ENCODE measurements at places on chromosomes 12 and 14.

DNA sequence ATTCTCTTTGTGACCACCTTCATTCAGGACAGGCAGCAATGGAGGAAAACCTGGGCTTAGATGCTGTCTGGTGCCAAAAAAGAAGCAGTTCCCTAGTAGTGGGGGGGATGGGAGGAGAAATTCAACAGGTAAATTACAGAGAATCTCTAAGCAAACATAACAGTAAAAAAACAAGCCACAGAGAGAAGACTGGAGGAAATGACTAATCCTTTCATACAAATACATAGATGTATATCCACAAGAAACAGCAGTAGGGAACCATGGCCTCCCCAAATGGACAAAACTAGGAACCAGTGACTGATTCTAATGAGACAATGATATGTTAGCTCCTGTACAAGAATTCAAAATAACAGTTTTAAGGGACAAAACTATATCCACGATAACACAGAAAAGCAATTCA, 513.0 kb downstream of the NAV3 start:
- DNase-seq, result no peak

- DNase-seq, result no peak
These were observed 11.1 kb upstream of the EGLN3 start for GRCh38 chr14:33962016-33962415.

- no peak for DNase-seq
These were observed 73.6 kb upstream of the DNM1L start for GRCh38 chr12:32605326-32606095.

DNA sequence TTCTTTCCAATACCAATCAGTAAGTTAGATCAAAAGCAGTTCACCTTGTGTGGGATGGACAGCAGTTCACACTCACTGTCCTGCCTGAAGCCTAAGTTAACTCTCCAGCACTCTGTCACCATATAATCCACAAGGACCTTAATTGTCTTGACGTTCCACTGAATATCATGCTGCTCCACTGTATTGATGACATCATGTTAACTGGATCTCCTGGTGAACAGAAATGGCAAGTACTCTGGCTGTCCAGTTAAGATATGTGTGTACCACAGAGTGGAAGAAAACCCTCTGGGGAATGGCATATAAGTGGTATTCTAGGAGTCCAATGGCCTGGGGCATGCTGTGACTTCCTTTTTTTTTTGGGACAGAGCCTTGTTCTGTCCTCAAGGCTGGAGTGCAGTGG, 16.2 kb downstream of the CDKL1 start:
- no peak for DNase-seq

DNA sequence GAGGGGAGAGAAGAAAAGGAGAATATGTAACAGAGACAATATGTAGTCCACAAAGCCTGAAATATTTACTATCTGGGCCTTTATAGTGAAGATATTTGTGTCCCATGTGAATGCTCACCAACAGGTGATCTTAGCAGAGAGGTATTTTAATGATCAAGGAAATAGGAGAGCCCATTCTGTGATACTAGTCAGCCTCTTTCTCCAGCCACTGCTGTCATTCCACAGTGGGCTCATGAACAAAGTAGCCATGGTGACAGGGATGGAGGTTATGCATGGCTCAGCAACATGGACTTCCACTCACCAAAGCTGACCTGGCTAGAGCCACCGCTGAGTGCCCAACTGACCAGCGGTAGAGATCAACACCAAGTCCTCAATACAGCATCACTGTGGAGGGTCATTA, 58.2 kb downstream of the OSBPL8 start:
- no peak for DNase-seq

- DNase-seq, result no peak
These were observed 48.8 kb upstream of the MTERF2 start for GRCh38 chr12:107035733-107036132.

GRCh38 chr14:72000907-72001306, 68.7 kb downstream of the RGS6 start:
- no peak for DNase-seq

DNA sequence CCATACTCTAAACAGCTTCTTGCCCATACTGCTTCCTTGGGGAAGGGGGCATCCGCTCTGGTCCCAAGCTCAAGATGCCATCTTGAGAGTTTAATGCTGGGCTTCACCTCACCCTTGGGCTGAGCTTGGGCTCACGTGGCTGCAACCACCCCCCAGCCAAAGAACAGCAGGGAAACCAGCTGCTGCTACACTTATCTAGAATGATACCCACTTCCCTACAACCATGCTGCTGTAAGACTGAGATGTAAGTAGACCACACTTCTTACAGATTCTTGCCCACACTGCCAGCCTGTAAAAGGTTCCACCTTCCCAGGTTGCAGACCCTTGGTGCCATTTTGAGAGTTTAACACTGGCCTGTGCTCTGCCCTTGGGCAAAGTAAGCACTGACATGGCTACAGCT, 9.7 kb downstream of the CTSG start:
- DNase-seq, result no peak

DNA sequence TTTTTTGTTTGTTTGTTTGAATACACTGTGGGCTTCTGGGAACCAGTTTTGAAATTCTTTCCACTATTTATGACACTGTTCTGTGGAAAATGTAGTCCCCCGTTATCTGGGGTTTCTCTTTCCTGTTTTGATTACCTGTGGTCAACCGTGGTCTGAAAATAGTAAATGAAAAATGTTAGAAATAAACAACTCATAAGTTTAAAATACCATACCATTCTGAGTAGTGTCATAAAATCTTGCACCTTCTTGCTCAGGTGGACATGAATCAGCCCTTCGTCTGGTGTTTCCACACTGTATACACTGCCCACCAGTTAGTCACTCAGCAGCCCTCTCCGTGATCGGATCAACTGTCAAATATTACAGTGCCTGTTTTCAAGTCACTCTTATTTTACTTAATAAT, 5.1 kb upstream of the PAPOLA start:
- DNase-seq, result no peak

Measured in fibroblast of skin of left quadriceps (primary cell).